ENCODE measurements at places on chromosomes 2 and 18.

- DNase-seq = no peak
These were observed 385.4 kb upstream of the CDH7 start for GRCh38 chr18:65365245-65365980.

GRCh38 chr2:149686136-149687051 lies 98.8 kb upstream of the MMADHC start:
- no peak for DNase-seq

DNA sequence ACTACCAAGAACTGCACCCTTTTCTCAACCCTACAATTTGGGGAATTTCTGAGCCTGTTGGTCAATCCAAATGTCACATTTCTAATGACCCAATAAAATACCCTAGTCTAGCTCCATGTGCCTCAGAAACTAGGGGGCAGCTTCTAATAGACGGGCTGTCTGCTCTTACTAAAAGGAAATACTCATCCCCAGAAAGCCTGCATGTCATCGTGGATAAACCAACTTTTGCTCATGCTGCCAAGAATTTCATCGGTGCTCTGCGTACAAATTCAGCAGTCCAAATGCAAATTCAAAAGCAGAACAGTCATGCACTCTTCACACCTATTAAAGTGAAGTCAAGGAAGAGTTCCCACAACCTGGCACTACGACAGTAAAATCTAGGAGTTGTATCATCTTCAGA lies 377.3 kb downstream of the LNPK start:
- no peak for DNase-seq

GRCh38 chr2:25309402-25309801 lies 32.3 kb downstream of the DNMT3A start:
- DNase-seq = no peak

DNA sequence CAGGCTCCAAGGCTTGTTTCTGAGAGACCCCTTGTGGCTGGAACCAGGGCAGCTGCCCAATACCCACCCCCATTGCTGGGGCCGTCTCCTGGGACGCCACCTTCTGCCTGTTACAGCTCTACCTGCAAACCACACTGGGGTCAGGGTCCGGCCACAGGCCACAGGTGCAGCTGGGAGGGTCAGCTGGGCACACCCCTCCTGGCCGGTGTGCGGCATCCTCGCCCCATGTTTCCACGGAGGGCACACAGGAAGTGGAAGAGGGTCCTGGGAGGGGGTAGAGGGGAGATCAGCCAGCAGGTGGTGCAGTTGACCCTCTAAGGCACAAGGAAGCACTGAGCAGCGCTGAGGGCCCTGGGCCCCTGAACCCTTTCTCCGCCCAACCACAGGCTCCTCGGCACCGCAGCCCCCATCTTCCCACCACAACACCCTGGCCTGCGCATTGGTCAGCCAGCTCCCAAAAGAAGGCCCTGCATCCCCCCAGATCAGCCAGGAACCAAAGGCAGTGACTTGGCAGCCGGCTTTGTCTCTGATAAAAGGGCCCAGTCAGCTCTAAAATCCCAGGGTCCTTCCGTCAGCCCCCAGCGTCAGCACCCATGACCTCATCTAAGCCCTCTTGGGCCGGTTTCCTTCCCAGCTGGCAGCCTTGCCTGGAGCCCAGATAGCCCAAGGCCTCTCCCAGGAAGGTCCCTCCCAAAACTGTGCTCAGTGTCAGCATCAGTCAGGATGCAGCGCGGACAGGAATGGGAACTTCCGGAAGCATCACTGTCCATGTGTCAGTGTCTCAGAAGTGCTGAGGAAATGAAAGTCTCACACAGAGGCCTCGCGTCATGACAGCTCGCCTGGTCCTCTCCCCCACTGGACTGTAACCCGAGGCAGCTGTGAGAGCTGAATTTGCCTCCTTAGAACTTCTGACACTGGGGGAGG lies 1.7 kb downstream of the ERFE start:
- DNase-seq = no peak

DNA sequence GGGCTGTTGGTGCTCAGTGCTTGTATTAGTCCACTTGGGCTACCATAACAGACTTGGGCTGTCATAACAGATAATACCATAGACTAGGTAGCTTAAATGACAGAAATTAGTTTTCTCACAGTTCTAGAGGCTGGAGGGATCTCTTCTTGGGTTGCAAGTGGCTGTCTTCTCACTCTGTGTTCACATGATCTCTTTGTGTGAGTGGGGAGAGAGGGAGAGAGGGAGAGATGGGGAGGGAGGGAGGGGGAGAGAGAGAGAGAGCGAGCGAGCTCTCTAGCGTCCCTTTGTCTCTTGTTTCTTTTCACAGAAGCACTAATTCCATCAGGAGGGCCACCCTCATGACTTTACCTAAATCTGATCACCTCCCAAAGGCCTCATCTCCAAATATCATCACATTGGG lies 4.5 kb upstream of the XRCC5 start:
- no peak for DNase-seq
